ENCODE measurements at places on chromosomes 5 and 9.

DNA sequence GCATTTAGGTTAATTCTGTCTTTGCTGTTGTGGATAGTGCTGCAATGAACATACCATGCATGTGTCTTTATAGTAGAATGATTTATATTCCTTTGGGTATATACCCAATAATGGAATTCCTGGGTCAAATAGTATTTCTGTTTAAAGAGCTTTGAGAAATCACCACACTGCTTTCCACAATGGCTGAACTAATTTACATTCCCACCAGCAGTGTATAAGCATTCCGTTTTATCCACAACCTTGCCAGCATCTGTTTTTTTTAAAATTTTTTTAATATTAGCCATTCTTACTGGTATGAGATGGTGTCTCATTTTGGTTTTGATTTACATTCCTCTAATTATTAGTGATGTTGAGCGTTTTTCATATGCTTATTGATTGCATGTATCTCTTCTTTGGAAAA is 15.5 kb upstream of the TARS1 start:
- DNase-seq, result no peak

- no peak for DNase-seq
Observed at GRCh38 chr5:125109293-125109692, 362.9 kb upstream of the ZNF608 start.

GRCh38 chr5:117261948-117262571 is 687.4 kb upstream of the SEMA6A start:
- DNase-seq, result no peak

GRCh38 chr5:9601055-9601739 is 29.0 kb downstream of the TAS2R1 start:
- no peak for DNase-seq

DNA sequence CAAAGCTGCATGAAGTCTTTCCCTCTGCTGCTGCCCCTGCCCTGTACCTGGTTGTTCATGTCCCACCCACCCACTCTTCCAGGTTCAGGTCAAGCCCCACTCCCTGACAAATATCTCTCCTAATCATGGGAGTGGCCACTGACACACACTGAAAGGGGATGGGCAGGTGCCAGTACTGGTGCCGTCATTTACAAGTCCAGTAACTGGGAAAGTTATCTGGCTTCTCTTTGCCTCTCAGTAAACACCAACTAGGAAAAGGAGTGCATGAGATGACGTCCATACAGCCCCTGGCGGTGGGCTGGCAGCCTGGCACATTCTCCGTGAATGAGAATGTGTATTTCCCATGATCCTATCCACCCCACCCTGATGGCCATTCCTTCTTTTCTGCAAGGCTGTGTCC is 225.2 kb downstream of the FSTL4 start:
- DNase-seq, result no peak

- no peak for DNase-seq
Observed at GRCh38 chr5:60829490-60830266, 14.4 kb downstream of the ELOVL7 start.
